ENCODE measurements at places on chromosomes 7 and 10.

DNA sequence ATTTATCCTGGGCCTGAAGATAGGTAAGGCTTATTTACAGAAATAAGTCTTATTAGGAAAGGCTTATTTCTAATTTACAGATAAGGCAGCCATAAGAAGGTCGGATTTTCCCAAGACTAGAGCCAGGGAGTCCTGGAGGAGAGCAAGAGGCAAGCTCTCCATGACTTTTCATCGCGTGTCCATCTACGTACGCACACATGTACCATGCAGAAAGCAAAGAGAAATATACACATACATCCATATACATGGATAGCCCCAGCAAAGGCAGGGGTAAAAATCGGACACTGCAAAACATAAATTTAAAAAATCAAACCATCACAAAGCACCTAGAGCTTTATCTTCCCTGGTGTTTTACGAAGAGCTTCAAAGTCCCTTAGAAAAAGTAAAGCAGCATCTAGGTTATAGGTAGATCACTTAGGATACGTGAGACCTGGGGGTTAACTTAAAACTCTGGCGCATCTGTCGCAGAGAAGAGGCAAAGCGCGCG lies 25.8 kb upstream of the ZRANB1 start:
- peak; percentile 41 for DNase-seq

GRCh38 chr7:132464740-132465139 lies 111.5 kb downstream of the PLXNA4 start:
- no peak for DNase-seq

GRCh38 chr10:48509974-48510692 lies 94.7 kb downstream of the ARHGAP22 start:
- no peak for DNase-seq

GRCh38 chr7:26696978-26697377 lies 167.4 kb downstream of the SKAP2 start:
- no peak for DNase-seq

DNA sequence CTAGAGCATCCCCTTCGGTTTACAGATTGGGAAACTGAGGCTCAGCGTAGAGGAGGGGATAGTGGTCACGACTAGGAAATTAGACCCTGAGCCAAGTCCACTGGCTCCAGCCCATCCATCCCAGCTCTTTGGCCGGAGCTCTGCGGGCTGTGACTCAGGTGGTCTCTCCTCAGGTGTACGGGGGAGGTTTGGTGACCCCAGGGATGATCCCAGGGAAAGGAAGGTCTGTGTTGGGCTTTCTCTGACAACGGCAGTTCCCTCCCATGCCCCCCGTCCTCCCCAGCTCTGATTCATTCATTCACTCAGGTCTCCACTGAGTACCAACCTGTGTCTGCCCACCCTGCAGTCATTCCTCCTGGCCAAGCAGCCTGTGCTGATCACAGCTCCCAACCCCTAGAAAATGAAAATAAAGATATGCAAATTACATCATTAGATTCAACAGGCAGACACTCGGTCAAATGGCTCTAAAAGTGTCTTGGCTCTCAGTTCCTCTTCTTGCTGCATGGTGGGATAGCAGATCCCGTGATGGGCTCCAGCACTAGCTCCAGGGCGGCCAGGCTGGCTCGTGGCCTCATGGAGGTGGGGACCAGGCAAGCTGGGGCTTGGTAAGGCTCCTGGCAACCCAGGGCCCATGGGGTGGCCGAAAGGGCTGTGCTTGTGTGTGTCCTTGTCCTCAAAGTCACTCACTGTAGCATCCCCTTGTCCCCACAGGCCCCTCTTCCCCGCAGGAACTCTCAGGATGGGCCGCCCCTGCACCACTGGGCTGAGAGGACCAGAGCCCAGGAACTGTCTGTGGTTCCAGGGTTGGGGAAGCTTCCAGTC lies 37.8 kb downstream of the CLRN3 start:
- DNase-seq, result no peak

GRCh38 chr10:28853195-28853594 lies 175.9 kb downstream of the BAMBI start:
- DNase-seq, result no peak

DNA sequence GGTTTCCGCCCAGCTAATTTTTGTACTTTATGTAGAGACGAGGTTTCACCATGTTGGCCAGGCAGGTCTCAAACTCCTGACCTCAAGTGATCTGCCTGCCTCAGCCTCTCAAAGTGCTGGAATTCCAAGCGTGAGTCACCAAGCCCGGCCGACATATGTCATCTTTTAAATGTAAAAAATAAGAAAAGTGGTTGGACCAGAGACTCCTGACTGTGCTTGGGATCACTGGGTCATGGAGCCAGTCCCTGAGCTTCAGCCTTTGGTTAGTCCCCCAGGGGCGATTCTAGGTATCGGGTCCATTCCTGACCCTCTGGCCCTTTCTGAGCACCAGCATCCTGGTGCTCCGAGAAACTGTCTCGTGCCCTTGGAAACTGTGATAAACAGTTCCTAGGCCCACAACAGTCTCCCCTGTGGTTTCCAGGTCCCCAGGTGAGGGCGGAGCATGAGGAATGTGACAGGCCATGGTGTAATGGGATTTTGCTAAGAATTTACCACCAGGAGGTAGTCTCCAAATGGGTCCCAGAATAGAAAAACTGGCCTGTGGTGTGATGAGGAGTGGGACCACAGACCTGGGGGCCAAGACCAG lies 32.8 kb downstream of the UBTD1 start:
- peak; percentile 64 for DNase-seq

DNA sequence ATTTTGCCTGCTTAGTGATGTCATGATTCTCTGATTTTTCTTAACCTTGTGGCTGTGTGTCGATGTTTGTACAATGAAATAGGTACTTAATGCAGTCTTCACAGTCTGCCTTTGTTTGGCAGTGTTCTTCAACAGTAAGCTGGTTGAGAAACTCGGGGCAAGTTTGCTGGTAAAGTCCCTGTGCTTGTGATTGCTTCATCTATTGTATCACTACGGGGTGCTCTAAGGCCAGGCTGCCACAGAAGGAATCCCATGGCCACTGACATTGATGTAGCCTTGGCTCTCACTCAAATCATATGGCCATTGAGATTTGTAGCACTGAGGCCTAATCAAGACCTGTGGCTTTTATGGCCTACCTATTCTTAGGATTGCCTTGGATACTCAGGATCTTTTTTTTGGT lies 33.5 kb upstream of the PRSS37 start:
- DNase-seq, result no peak

DNA sequence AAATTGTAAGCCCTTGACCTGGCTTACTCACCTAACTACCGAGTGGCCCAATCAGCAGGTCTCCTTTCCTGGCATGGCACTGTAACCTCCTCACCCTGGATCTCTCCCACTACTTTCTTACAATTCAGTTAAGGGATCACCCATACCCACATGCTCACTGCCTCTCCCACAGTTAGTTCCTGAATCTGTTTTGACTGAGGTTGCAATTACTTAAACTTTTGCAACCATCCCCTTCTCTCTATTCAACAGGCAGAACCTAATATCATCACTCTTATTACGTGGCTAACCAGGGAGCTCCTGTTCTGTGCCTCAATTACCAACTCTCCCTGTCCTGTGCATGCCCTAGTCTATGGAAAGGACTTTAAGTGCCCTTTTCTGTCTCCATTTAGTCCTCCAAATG lies 84.2 kb upstream of the IKZF1 start:
- no peak for DNase-seq

Data from ACHN (cell line).